Left ventricle myocardium inferior (tissue), 1 donor: ENCODE measurements at places on chromosomes 1 and 21.

- DNase-seq = no peak
Observed at GRCh38 chr1:90824551-90824950, 107.4 kb upstream of the BARHL2 start.

- no peak for DNase-seq
Observed at GRCh38 chr1:31939484-31940329, 1.5 kb upstream of the PTP4A2 start.

- DNase-seq = no peak
Observed at GRCh38 chr1:31238986-31239613, 587 bp downstream of the NKAIN1 start.

DNA sequence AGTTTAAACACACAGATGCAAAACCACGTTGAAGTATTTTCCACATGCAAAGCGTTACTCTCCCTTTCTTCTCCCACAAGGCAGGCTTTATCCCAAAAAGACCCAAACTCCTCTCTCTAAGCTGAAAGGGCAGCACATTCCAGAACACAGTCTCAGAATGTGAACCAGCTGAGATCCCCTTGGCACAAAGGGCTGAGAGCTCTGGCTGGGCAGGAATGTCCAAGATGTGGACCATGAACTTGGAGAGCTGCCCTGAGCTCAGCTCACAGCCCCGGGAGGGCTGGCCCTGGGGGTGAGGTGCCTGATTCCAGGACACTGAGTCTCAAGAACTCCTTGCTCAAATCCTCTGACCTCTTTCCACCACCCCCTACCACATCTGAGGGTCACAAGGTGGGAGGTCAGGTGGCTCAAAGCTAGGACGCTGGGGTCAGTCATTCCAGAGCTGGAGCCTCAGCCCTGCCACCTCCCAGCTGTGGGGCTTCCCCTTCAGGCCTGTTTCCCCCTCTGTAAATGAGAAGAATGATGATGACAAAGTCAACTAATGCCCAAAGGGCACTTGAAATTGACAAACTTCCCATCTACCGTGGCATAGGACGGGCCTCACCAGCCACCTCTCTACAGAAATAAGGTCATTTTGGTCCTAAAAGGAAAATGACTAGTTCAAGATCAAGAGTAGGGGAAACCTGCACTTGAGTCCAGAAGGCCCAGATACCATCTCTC lies 11.5 kb downstream of the ALDH4A1 start:
- DNase-seq = no peak

DNA sequence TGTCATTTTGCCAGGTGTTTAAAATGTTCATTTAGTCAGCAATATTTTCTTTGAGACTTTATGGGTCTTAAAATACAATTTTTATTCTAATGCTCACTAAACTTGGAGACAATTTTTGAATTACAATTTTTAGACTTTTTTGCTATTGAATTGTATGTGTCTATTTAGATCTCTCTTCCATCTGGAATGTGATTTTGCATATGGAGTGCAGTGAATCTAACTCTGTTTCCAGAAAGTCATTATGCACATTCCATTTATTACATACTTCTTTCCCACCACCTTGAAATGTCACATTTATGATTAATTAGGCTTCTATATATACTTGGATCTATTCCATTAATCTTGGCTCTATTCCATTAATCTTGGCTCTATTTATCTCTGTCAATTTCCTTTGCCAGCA lies 5.6 kb upstream of the TSPEAR start:
- DNase-seq = no peak

DNA sequence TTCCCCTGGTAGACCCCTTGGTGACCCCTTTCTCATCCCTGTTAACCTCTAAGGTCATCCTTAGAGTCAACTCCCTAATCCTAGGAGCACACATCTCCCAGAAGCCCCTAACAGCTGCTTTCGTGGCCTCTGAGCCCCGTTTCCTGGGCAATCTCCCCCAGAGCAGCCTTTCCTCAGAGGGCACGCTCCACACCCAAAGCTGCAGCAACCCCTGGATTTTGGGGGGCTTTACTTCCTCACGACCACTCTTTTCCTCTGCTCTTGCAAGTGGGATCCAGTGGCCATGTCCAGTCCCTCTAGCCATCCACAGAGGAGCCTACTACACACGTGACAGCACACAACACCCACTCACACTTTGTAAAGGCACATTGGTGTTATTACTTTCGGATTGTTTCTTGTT lies 13.8 kb downstream of the ABCA4 start:
- no peak for DNase-seq

DNA sequence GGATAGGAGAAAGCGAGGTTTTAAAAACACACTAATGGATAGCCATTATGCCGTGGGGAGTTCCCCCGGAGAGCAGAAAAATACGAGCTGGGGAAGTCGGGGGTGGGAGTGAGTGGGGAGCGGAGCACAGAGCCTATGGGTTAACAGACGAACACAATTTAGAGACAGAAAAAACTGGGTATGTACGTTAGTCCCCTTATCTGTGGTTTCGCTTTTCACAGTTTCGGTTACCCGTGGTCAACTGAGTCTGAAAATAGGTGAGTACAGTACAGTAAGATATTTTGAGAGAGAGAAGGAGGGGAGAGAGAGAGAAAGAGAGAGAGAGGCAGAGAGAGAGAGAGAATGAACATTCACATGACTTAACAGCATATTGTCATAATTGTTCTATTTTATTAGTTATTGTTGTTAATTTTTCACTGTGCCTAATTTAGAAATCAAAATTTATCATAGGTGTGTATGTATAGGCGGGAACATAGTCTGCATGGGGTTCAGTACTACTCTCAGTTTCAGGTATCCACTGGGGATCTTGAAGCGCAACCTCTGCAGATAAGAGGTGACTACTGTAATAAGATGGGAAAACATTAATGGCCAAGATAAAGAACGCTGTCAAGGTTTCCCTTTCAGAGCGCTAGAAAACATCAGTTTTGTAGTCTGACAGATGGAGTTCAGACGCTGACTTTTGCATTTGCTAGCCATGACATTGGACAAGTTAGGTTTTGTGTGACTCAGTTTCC lies 125.6 kb upstream of the LMO4 start:
- DNase-seq = no peak
